ENCODE measurements at places on chromosomes 5 and 9.

DNA sequence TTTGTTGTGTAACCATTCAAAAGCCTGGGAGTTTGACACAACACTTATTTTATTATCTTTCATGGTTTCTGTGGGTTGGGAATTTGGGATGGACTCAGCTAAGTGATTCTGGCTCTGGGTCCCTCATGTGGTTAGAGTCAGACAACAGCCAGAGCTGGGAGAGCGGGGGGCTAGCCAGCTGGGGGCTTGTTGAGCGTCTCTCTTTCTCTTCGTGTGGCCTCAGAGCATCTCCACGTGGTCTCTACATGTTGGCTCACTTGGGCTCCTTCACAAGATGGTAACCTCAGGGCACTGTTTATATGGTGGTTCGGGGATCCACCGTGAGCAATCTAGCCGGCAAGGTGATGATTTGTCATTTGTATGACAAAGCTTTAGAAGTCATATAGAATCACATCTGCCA lies 73.6 kb downstream of the FSTL4 start:
- no peak for DNase-seq

- no peak for DNase-seq
These were observed 222.9 kb downstream of the AOPEP start for GRCh38 chr9:94949370-94949769.

- no peak for DNase-seq
These were observed 1.8 kb downstream of the ELAVL2 start for GRCh38 chr9:23823986-23824829.

DNA sequence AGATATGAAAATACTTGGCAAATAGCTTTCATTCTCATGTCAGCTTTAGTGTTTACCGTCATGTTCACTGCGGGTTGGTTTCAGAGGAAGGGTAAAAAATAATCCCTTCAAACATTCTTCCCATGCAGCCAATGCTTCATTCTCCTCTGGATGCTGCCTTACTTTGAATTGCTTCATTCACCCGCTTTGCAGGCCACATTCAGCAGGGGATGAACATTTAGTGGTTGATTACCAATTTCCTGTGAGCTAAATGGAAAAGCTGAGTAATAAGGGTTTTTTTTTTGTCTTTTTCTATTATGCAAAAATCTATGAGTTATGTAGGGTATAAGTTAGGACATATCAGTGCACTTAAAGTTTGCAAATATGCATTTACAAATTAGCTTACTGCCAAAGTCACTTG lies 96.3 kb upstream of the MEF2C start:
- DNase-seq, result no peak

DNA sequence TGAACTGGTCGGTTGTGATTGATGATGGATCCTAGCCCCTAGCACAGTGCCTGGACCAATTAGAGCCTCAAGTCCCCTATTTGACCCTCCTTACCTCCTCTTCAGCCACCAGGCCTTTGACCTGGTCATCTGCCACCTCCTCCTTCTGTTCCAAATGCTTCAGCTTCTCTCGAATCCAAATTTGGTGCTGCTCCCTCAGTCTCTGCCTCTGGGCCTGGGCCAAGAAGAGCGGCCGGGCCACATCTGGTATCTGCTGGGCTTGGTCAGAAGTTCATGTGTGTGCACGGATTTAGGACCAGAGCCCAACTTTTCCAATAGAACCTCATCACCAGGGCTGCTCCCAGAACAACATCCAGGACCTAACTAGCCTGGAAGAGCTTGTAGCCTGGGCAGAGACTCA lies 6.5 kb downstream of the SLC35A4 start:
- no peak for DNase-seq

DNA sequence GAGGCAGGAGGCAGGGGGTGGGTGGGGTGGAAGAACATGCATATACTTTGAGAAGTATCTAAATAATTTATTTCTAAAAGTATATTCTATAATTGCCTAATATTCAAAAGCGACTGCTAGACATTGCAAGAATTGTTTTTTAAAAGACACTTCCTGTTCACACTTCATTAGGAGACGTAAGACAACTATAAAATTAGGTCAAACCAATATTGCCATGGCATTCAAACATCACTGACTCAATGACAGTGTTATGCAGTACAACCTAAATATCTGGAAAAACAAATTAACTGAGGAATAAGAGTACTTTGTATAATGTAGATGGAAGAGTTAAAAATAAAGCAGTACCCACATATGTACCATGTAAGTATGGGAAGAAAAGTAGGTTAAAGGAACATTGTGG lies 4.5 kb downstream of the CCNH start:
- no peak for DNase-seq

DNA sequence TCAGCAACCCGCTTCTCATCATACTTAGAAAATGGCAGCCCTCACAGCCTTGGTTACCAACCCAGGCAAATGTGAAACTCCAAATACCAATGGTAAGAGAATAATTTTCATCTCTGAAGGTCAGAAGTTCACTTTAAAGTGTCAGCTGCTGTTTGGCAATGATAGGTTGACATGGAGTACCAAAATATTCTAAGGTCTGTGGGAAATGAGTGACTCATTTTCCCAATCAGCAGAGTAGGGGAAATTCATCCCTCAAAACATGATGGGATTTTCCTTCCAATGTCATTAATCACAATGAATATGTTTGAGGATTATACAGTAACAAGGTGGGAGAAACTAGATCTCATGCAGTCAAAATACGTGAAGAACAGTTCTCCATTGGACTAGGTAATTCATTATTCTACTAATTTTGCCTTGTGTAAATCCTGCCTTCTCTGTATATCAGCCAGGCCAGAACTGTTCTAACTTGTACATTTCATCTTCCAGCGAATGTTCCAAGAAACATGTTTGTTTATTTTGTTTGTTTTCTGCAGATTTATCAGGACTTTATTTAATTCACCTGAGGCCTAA lies 53.1 kb upstream of the ERBIN start:
- DNase-seq, result no peak

DNA sequence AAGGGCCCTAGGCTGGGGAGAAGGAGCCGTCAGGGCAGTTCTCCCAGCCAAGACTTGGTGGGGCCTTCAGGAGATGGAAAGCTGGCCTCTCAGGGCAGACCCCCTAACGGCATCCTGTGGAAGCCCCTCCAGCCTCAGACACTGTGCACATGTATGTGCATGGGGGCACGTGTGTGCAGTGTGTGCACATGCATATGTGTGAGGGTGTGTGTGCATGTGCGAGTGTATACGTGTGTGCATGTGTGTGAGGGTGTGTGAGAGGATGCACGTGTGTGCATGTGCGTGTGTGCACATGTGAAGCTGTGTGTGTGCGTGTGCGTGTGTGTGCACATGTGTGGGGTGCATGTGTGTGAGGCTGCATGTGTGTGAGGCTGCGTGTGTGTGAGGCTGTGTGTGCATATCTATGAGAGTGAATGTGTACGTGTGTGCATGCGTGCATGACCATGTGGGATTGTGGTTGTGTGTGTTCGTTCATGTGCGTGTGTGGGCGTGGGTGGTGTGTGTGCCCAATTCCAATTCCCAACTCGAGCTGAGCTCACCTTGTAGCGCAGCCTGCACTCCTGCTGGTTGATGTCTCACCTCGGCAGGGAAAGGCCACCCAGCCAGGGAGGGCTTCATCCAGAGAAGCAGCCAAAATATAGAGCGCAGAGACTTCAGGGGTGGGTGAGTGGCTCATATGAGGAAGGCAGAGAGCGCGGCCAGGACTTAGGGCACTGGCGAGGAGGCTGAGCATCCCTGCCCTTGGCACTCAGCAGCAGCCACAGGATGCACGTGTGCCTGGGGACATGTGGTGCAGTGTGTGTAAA lies 142.7 kb upstream of the PPP1R26 start:
- no peak for DNase-seq

DNA sequence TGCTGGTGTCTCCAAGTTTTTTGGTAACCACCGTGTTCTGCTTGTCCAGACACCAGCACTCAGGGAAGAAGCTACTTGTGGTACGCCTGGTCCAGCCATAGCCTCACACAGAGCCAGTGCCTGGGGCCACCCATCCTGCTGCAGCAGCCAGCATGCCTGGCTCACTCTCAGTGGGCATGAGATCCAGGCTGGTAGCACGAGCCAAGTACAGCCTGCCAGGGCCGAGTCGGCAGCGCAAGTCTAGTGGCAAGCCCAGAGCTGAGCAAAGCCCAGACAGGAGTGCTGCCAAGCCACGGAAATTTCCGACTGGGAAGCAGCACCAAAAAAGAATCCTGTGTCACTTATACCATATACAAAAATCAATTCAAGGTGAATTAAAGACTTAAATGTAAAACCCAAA lies 36.3 kb upstream of the FBXL17 start:
- no peak for DNase-seq

DNA sequence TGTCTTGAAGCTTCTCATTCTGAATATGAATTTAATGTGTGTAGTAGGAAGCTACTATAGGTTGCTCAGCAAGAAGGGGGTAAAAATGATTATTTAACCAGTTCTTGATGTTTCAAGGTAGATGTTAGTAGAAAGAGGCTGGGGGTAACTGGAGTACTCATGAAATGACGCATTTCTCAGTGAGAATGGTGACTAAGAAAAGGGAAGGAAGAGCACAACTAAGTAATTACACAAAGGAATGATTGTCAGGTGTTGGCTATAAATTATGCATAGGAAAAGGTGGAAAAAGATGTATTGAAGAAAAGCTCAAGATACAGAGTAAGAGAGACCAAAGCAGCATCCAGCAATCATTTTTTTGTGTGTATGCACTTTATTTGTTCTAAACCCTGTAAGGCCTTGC lies 1.4 kb upstream of the PSIP1 start:
- DNase-seq, result no peak

DNA sequence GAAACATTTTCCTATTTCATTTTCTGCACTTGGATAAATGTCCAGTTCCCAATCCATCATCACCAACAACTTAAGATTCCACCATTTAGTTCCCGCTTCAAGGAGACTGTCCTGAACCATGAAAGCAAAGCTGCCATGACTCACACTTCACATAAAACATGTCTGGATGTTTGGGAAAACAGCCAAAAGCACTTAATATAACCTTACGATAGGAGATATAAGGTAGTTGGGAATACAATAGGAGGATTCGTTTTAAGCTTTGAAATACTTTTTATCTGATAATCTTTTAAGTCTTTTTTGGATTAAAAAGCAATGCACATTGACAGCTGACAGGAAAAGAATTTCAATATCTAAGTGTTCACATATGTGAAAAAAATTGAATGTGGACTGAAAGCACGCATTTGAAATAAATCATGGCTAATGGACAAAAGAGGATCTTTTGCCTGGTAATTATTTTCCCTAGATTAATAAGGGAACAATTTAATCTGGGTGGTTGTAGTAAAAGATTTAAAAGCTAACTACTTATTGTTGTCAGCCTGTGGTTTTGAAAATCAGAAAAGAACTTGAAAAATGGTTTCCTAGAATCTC lies 17.3 kb upstream of the TGFBI start:
- no peak for DNase-seq

GRCh38 chr9:6551136-6551535 lies 94.4 kb downstream of the GLDC start:
- DNase-seq, result no peak

DNA sequence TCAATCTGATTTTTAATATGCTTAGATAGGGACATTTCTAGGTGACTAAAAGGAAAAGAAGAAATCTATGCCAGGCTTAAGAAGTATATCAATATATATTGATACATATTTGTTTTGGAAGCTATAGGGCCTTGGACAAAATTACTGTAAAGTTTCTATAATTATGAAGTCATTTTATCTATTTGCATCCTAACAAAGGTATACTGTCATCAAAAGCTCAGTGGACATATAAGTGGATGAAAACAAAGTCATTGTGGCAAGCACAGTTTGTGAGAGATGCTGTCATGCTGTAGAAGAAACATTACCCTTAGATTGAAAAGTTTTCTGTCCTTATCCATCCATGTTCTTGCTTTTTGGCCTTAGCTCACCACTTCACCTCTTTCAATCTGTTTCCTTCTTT lies 140.3 kb upstream of the SPEF2 start:
- no peak for DNase-seq

DNA sequence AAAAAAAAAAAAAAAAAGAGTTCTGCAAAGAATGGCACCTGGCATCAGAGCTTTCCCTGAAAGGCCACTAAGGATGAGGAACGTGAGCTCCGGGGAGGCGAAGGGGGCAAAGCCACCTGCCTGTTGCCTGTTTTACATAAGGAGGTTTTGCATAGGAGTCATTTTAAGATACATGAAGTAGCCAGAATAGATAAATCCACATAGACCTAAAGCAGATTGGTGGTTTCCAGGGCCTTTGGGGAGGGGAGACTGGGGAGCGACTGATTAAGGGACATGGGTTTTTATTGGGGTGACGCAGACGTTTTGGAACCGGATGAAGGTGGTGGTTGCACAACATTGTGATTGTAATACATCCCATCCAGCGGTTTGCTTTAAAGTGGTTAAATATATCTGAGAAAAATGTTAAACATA lies 7.1 kb downstream of the NEK6 start:
- no peak for DNase-seq

- DNase-seq, result no peak
These were observed 166.0 kb downstream of the SPATA31D1 start for GRCh38 chr9:82154573-82154972.

DNA sequence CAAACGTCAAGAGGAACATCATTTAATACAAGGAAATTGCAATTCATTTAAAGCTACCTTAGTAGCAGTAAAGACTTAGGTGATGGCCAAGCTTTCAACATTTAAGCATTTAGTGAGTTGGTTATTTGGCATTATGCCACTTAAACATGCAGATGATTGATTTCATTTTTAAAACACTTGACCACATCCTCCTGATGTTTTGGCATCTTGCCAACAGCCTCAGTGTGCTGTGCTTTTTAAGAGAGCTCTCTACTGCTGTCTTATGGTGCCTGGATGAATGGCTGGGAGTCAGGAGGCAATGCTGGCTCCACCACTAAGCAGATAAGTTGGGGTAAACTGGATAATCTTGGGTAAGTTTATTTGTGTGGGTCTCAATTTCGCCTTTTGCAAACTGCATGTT lies 364.5 kb downstream of the MAN2A1 start:
- DNase-seq, result no peak

DNA sequence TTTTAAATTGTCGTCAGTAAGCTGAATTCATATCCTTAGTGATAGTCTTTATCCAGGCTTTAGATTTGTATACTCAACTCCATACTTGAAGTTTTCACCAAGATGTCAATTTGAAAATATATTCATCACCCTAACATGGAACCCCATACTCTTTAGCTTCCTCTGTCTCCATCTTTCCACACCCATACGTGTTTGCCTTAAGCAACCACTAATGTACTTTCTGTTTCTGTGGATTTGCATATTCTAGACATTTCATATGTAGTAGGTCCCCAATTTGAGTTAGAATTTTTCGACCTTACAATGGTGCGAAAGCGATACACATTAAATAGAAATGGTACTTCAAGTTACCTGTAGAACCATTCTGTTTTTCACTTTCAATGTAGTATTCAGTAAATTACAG lies 65.2 kb downstream of the NSD1 start:
- DNase-seq, result no peak

DNA sequence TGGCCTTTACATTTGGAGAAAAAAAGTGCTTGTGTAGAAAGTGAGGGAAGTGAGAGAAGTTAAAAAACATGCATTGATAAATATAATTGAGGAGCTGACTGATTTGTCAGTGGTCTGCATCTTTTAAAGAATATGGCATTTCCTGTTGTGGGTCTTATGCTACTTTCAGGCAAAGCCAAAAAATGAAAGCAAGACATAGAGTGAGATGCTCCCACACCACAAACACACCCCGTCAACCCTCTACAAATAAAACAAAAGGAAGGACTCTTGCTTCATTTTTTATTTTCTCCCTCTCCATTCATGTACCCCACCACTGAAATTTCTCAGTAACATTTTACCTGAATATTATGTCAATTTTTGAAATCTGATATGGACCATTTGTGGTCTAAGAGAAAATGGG lies 22.1 kb upstream of the PLCXD3 start:
- no peak for DNase-seq

Data from SIG-M5 (cell line).